Urothelium cell line (cell line): ENCODE measurements at places on chromosomes 5 and 9.

GRCh38 chr9:98410185-98410697, 154.8 kb upstream of the TBC1D2 start:
- DNase-seq: no peak

GRCh38 chr5:132259069-132259851, 1.8 kb downstream of the PDLIM4 start:
- peak; percentile 64 for DNase-seq

- DNase-seq: peak; percentile 70
These were observed 1548.6 kb downstream of the EFNA5 start for GRCh38 chr5:106121972-106122605.

DNA sequence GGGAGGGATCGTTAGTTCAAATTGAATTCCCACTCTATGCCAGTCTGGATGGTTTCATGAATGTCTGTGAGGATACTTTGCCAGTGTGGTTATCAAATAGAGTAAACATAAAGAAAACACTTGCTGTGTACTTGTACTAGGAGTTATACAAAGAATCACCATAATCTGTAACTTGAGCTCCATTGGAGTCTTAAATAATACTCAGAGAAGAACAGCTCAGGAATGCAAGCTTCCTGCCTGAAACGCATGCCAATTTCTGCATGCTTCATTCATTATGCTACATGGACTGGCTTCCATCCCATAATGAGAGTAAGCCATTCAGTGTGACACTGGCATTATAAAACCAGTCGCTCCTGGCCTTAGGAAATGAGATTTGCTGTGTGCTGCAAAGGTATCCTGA, 351.4 kb downstream of the SEMA5A start:
- DNase-seq: no peak

- peak; percentile 13 for DNase-seq
These were observed 11.8 kb upstream of the TMC1 start for GRCh38 chr9:72509635-72510034.

DNA sequence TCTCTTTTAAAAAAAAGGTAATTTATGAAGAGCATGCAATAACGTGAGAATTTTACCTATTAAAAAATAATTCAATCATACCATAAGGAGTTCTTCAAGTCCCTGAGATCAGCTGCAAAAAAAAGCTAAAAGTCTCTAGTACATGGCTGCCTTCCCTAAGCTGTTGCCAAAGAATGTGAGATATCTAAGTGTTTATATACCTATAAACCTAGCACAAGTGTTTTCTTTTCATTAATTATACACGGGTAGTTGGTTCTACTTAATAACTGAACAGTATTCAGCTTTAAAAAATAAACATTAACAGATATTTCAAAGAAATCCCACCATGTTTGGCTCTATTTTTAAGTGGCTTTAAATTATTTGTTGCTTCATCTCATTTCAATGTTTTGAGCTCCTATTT, 25.9 kb downstream of the FNBP1 start:
- no peak for DNase-seq
